ENCODE measurements at places on chromosomes 5 and 9.

DNA sequence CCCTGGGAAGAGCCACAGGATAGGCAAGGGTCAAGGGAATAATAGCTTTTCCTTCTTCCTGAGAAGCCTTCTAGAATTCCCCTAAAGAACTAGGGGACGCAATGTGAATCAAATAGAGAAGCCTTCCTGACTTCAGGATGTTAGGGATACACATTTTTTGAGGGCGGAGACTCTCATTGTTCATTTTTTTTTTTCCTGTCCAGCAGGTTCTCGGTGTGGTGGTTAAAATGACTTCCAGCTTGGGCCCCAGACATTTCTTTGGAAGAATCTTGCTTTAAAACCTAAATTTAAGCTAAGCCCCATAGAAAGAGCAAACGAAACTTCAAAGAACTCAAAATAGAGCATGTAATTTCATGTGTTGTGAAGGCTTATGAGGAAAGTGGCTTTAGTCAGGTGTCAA, 80.8 kb downstream of the IQGAP2 start:
- DNase-seq: no peak

DNA sequence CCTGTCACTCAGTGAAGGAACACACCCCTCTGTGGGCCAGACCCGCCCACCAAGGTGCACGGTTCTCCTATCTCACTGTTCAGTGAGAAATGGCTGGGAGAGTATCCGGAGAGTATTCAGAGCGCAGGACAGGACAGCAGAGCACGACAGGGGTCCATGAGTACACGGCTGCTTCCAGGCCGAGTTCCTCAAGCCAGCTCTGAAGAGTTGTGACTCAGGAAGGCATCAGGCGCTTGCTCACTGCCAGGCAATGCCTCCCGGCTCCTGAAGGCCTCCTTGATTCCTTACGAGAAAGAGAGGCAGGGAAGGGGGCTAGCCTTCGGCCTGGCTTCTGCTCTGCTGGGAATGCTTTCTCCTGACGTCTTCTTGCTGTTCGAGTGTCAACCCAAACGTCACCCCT, 132.1 kb upstream of the PPP1R26 start:
- DNase-seq: no peak

GRCh38 chr9:911005-911404, 65.5 kb upstream of the DMRT3 start:
- no peak for DNase-seq

- DNase-seq: no peak
Observed at GRCh38 chr5:15574806-15575325, 74.9 kb downstream of the FBXL7 start.

- DNase-seq: peak; percentile 4
Observed at GRCh38 chr9:104961238-104961637, 33.3 kb upstream of the ABCA1 start.

GRCh38 chr9:2027543-2028160, 12.5 kb downstream of the SMARCA2 start:
- DNase-seq: no peak

DNA sequence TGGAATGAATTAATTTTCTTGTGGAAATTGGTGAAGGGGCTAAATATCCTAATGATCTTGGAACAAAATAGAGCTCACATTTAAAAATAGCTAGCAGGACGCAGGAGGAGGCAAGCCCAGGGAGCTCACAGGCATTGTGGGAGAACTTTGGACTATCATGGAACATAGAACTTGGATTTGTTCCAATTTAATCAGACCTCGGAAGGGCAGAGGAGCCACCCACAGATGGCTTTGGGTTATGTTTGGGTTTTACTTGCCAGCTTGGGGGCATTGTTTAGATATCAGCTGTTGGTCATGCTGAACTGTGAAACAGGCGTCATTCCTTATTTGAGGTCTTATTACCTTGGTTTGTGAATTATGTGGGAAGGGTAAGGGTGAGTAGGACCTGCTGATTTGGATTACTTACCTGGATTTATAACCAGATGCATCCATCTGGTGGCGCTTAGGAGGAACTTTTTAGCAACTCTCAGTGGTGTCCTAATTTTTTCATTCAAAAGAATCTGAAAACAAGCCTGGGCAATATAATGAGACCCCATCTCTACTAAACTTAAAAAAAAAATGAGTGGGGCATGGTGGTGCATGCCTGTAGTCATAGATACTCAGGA, 14.1 kb upstream of the PTGR1 start:
- no peak for DNase-seq

GRCh38 chr9:90340421-90340820, 302.2 kb downstream of the DIRAS2 start:
- no peak for DNase-seq

DNA sequence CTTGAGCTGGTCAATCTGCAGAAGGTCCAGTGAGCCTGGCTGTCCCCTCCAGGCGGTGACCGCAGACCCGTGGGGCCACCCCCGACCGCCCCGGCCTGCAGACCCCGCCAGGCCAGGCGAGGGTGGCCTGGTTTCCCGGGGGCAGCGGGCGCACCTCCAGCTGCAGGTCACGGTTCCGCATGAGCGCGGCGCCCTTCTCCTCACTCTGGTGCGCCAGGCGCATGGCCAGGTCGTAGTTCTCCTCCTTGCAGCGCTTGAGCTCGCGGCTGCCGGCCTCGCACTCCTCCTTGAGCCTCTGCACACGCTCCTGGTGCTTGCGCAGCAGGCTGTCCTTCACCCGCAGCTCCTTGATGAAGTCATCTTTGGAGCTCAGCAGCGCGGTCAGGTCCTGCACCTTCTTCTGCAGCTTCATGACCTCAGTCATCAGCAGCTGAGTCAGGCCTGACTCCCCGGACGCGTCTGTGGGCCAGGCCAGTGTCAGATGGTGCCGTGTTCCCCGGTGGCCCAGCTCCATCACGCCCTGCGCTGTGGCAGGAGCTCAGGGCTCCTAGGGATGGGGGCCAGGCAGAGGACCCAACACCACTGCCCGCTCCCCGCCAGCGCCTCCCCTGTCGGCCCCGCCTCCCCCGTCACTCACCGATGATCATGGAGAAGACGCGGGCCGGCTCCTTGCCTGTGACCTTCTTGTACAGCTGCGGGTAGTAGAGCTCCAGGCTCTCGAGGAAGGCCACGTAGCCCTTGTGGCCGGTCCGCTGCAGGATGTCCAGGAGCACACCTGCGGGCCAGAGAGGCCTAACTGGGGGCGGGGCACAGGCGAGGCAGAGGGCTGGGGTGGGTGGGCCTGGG, 2.6 kb downstream of the CARD9 start:
- no peak for DNase-seq

DNA sequence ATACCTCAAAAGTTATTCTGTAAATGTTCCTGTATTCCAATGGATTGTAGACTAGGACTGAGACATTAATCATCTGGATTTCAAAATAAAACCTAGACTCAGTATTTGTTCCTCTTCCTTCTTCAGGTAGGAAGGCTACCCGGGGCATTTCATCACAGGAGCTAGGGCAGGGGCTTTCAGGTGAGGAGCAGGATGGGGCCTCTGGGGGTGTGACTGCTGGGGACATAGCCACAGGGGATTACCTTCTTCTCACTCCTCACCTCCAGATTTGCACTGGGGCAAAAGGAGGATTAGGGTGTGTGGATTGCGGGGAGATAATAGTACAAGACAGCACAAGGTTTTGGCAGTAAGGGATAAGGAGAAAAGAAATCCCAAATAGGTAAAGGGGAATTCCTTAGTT, 37.9 kb upstream of the SRP19 start:
- DNase-seq: no peak

DNA sequence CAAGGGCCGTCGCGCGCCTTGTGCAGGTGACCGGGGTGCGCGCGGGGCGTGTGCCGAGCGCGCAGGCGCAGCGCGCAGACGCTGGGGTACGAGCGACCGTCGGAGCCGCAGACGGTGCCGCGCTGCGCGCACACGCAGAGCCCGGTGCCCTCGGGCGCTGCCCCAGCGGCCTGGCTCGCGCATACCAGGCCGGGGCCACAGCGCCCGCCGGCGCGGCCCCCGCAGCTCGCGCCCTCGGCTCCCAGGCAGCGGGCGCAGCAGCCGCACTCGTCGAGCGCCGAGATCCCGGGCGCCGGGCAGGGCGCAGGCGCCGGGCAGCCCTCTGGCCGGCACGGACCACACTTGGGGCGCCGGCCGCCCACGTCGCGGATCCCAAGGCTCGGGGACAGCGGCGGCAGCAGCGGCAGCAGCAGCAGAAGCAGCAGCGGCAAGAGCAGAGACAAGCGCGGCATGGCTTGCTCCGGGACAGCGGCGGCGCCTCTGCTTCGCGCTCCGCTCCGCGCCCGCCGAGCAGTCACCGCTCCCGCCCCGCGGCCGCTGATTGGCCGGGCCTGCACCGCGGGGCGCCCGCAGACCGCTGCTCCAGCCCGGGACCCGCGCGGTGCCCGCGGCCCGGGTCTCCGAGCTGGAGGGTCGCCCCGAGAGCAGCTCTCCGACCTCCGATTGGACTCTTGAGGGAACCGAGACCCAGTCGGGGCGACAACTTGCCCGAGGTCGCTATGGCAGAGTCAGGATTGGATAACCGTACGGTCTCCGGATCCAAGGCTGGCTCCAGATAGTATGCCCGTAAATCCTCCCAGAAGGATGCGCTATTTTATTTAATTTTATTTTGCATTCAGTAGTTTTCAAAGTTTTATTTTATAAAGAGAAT, at the start of gene IGFBPL1:
Gene IGFBPL1, minus strand, starts transcription at position 482 of the 871 bp plus-strand sequence. Its CDS starts 30 bp downstream, at position 452.
- DNase-seq: no peak

DNA sequence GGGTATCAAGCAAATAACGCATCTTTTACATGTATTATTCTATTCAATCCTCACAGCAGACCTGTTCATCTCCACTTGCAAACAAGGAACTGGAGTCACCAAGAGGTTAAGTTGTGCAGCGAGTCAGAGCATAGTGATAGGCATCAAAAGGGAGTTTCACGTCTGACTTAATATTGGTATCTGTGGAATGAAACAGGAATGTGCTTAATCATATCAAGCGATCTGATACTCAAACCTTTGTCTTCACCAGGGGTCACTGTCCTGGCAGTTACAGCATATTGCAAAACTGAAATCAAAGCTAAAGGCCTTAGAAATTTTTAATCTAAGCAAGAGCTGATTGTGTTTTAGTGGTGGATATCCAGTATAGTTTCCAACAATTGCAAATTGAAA, 271.6 kb downstream of the PLK2 start:
- DNase-seq: no peak

- DNase-seq: no peak
Observed at GRCh38 chr5:124773315-124774311, 27.2 kb upstream of the ZNF608 start.

GRCh38 chr9:13971415-13971814, 342.5 kb downstream of the NFIB start:
- DNase-seq: no peak

DNA sequence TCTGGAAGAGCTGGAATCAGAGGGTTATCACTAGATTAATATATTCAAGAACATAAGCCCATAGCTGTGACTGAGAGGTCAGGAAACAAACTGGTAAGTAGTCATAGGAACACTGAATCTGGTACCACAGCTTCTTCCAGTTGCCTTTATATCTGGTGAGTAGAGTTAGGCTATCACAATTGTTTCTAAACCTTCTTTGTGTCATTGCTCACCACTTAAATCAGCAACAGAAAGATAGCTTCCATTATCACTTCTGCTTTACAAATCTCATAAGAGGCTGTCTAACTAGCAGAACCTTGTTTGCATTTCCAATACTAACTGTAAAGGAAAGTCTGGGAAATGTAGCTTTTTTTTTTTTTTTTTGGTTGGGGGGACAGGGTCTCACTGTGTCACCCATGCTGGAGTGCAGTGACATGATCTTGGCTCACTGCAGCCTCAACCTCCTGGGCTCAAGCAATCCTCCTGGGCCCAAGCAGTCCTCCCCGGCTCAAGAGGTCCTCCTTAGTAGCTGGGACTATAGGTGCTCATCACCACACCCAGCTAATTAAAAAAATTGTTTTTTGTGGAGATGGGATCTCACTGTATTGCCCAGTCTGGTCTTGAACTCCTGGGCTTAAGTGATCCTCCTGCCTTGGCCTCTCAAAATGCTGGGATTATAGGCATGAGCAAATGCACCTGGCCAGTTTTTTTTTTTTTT, 22.0 kb downstream of the CDC42SE2 start:
- DNase-seq: no peak

DNA sequence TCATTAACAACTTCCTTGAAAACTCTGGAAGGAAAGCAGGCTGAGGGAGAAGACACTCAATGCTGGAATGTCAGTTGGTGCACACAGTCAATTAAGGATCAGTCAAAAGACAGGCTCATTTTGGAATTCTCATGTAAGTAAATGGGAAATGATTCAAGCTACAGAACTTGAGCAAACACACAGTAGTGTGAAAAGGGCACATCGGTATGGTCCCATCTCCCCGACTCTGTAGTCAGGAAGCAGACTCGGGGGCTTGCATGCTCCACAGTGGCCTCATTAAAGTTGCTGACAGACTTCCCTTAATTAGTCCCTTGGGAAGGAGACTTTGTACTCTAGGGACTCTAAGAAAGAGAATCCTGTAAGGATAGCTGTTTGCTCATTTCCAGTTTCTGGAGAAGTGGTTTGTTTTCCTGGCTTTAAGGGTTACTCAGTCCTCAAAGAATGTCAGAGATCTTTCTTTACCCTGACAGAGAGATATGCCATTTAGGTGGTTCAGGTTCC, 339.2 kb downstream of the ADAMTS6 start:
- DNase-seq: no peak

DNA sequence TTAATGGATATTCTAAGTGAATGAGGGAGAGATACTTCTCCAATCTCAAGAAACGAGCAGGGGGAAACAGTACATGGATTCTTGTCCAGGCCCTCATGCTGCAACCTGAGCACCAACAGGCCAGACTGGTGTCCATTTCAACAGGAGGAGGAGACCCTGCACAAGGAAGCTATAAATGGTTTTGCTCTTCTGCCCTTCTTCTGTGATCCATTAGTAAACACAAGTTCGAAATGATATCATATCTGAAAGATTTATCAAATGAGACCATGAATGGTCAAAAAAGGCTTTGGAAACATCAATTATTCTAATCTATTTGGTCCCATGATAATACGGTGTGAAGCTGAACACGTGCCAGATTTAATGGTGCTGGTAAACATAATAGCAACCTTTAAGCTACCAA, 109.8 kb downstream of the NR6A1 start:
- no peak for DNase-seq

DNA sequence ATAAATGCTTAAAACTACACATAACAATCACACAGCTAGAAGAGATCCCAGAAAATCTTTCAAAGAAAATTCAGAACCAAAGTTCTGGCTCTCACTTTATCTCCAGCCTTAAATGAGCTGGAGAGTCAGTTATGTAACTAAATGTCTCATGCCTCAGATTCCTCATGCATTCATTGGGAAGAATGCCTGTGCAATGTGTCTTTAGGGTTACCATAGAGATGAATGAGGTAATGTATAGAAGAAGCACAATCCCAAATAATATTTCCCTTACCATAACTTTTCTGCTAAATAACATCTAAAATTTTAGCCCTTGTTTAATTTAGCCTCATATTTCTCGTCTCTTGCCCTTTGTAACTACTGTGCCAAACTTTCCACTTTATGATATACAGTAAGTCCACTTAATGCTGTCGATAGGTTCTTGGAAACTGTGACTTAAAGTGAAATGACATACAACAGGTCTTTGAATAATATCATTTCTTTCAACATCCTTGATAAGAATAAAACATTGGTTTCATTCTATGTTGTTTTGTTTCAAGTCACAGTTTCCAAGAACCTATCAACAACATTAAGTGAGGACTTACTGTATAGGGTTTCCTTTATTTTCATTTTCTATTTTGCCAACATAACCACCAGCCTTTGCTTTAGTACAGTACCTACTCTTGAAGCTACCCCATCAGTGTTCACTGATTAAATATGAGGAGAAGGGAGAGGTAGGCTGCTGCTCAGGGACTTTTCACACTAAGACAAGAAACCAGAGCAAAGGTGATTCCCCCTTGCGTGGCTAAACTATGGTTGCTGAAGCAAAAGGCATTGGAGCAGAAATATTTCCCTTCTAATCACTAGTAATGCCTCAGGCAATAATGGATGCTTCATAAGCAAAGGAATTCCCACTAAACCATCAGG, 295.7 kb upstream of the PTGER4 start:
- no peak for DNase-seq

Data from GM12892 (cell line).